GM23248 (cell line): ENCODE measurements at places on chromosomes 6 and 20.
A peak's percentile ranks its signal among the peaks of the same experiment; 100 is the strongest.

DNA sequence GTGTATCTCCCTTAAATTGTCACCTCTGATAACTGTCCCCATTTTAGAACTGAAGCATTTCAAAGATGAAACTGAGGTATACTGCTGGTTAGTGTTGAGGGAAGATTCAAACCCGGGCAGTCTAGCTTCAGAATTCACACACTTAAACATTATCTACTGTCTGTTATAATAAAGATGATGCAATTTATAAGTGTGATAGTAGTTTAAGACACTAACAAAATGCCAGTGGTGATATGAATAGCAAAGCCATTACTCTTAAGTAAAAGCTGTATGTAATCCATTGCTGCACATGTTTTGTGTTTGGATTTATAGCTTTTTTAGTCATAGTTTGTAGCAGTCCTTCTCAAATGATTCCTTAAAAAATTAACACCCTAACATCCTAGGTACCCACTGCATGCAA, 19.8 kb downstream of the USP45 start:
- DNase-seq = peak; percentile 23

DNA sequence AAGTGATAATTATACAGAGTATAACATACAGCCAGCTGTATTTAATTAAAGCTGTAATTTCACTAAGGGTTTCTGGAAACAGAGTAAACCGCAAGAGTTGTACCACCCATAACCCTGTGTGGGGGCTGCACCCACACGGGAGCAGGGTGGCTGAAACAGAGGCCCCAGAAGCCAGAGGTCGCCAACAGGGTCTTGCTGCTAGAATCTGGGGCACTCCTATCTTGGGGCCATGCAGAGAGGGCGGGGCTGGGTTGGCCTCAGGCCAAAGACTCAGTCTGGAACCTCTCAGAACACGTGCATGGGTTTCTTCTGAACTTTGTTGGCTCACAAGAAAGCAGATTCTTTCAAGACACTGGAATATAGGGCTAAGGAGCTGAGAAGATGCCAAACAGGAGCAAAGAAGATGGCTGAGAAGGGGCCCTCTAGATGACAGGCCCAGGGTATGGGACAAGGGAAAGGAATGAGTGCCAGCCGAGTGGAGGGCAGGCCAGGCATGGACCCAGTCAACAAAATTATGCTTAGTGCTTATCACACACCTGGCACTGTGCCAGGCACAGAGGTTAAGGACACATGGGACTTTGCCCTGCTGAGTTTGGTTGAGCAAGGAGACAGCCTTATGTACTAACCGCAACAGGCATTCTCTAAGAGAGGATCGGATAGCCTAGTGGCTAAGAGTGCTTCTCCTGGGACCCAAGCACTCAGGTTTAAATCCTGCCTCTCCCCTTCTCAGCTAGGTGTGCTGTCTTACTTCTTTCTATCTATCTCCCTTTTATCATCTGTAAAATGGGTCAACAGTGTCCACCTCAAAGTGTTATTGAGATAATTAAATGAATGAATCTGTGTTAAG, 96.6 kb upstream of the FOXP4 start:
- peak; percentile 37 for DNase-seq

DNA sequence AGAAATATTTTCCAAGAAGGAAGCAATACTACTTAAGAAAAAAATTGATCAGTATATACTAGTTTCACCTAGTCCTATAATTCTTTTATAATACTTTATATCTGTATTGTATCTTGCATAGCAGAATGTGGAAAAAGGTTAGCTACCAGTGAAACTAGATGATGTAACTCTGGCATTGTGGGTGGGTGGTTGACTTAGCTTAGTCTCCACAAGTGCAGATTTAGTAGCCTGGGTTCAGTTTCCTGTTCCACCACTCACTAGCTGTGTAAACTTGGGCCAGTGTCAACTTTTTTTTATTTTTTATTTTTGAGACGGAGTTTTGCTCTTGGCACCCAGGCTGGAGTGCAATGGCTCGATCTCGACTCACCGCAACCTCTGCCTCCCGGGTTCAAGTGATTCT, 2.0 kb downstream of the MUC21 start:
- no peak for DNase-seq

- DNase-seq = no peak
Observed at GRCh38 chr6:110517601-110518281, 41.3 kb upstream of the SLC22A16 start.

GRCh38 chr6:55033016-55033546, 141.2 kb upstream of the HCRTR2 start:
- DNase-seq = no peak

- peak; percentile 88 for DNase-seq
Observed at GRCh38 chr6:25014791-25015560, 79.2 kb upstream of the RIPOR2 start.

- peak; percentile 33 for DNase-seq
Observed at GRCh38 chr20:10357974-10358373, 76.0 kb downstream of the MKKS start.

GRCh38 chr20:59955131-59955796, 3.0 kb upstream of the CDH26 start:
- peak; percentile 42 for DNase-seq

GRCh38 chr20:17633850-17634500, 48.1 kb downstream of the RRBP1 start:
- DNase-seq = no peak

DNA sequence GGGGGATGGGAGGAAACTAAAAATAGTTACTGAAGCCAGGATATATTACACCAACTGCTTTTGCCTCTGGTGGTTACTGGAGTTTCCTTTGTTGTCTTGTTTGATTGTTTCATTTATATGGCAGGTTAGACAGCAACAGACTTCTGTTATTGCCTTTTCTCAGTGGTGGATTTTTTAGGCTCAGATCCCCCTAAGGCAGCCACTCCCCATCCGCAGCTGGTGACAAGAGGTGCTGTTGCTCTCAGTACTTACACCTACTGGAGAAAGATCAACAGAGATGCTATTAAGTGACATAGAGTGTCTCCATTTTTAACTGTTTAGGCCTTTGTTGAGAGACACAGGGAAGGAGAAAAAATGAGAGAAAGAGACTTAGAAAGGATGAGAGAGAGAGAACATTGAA, 552.1 kb downstream of the PKHD1 start:
- no peak for DNase-seq

GRCh38 chr6:145704143-145704781, 31.1 kb downstream of the EPM2A start:
- peak; percentile 56 for DNase-seq

GRCh38 chr20:50368813-50369224, 141.4 kb upstream of the PTPN1 start:
- peak; percentile 35 for DNase-seq

DNA sequence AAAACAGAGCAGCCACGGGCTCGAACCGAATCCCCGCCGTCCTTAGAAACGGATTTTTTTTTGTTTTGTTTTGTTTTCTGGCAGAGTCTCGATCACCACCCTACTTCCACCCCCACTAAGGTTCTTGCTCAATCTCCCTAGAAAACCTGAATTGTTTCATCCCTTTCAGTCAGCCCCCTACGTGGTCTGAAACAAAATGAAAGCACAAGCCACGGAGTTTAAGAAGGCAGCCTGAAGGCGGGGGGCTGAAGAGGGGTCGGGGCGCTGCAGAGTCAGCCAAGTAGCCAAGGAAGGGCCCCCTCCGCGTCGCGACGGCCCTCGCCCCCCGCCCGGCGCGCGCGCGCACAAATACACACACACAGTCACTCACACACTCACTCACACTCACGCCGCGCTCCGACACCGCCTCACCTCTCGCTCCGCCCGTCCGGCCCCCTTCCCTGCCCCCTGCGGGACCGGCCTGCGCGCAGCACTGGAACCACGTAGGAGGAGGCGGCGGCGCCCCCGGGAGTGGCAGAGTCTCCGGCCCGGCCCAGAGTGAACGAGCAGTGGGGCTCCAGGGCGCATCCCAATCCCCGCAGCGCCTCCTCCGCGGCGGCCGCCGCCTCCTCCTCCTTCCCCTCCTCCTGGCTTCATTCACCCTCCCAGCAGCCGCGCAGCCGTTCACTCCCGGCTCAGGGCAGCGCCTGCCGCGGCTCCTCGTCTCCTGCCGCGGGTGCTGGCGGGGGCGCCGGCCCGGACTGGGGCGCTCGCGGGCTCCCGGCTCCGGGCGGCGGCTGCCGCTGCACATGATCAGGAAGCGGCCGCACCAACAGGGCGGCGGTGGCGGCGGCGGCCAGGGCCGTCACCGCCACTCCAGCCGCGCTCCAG, 1.4 kb downstream of the ATXN1 start:
- peak; percentile 94 for DNase-seq

DNA sequence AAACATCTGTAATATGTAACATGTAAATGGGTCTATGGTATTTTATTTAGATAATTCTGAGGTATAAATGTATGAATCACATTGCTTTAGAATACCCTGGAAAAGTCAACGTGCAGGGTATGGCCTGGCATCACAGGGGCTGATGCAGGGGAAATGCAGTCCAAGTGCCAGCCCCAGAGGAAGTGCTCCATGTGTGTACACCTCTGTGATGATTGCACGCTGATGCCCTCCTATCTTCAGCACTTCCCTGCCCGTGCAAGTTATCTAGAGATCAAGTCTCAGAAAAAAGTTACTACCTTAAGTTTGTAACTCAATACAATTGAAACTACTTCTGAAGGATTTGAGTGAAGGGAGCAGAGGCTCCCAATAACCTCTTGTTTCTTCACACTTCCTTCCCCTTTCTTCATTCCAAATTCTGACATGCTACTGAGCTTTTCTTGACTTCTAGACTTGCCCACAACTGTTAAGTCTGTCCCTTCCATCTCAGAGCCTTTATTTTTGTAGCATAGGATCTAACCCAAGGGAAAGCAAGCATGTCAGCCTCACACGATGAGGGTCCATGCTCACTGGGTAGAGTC, 2.2 kb downstream of the SMLR1 start:
- DNase-seq = no peak

GRCh38 chr20:50344232-50345071, 153.8 kb downstream of the CEBPB start:
- no peak for DNase-seq

- DNase-seq = peak; percentile 90
Observed at GRCh38 chr6:105994591-105995390, 91.3 kb upstream of the PRDM1 start.

GRCh38 chr6:112691289-112691688, 344.2 kb downstream of the RFPL4B start:
- DNase-seq = peak; percentile 95

DNA sequence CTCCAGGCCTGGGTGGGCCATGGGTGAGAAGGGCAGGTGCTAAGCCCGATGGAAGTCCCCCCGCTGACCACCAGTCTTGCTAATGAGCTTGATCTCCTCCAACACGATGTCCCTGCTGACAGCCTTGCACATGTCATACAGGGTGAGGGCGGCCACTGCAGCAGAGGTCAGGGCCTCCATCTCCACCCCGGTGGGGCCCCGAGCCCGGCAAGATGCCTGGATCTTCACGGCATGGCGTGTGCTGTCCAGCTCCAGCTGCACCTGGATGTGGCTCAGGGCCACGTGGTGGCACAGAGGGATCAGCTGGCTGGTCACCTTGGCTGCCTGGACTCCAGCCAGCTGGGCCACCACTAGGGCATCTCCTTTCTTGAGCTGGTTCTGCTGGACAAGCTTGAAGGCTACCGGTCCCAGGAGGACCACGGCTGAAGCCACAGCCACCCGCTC, 27.9 kb downstream of the MOCS1 start:
- DNase-seq = no peak

DNA sequence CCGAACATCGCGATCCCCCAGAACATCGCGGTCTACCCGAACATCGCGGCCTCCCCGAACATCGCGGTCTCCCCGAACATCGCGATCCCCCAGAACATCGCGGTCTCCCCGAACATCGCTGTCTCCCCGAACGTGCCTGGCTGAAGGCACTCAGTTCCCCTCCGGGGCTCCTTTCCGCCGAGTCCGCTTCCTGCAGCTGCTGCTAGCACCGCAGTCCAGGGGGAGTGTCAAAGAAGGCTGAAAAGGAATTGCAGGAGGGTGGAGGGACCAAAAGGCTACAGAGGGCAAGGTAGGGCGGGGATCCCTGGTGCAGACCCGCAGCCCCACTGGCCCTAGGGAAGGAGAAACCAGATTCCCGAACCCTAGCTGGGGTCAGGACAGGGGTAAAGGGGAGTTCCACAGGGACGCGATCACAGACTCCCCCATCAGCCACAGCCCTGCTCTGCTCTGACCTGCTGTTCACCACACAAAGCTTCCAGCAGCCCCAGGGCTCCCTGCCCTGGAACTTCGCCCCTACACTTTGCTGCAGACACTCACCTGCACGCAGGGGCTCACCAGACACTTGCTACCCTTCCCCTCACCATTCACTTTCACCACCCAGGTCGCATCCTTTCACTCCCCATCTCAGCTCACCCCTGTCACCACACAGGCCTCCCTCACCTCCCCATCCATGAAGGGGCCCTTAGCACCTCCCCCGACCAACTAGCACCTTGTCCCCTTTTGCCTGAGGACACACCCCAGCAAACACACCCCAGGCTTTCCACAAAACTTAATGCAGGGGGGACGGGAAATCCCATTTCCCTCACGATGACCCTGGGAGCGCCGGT, 1.7 kb downstream of the ULBP1 start:
- DNase-seq = no peak

DNA sequence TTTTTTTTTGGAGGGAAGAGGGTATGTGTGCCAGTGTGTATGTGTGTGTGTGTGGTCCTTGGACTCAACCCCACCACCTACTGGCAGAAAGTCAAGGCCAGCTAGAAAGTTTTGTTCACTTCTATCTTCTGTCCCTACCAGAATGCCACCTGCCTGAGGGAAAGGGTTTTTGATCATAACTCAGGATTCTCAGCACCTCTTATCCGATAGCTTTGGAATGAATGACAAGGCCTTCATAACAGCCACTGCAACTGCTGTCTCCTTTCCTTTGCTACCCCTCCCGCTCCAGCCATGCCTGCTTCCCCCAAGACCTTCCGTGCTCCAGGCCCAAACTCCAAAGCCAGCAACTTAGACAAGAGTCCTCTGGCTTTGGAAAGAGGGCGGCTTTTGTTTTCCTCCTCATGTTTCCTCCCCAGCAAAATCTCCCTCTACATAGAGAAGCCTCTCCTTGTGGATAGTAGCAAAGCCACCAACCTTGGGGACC, 18.7 kb downstream of the BTN3A1 start:
- DNase-seq = peak; percentile 52

GRCh38 chr6:26514984-26515383, 14.9 kb downstream of the BTN1A1 start:
- DNase-seq = no peak

GRCh38 chr6:159257846-159258245, 88.6 kb downstream of the FNDC1 start:
- peak; percentile 91 for DNase-seq

- DNase-seq = no peak
Observed at GRCh38 chr20:14193443-14193842, 144.0 kb downstream of the FLRT3 start.

DNA sequence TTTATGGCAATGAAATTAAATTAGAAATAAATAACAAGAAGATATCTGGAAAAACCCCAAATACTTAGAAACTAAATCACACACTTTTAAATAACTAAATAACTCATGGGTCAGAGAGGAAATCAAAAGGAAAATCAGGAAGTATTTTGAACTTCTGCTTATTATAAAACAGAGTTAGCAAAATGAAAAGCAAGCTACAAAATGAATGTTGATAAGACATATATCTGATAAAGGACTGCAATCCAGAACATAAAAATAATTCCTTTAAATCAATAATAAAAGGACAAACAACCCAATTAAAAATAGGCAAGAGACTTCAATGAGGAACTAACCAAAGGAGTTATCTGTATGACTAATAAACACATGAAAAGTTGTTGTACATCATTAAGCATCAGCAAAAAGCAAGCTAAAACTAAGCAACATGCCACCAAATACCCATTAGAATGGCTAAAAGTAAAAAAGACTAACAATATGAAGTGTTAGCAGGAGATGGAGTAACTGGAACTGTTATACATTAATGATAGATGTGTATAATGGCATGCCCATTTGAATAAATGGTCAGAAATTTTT, 38.9 kb upstream of the STMND1 start:
- DNase-seq = no peak
